Activated B cell treated with CpG ODN at 0.5 μM for 24 hours (primary cell): ENCODE measurements at places on chromosomes 2 and 18.

- no peak for DNase-seq
These were observed 173.7 kb downstream of the CELF4 start for GRCh38 chr18:37391698-37392548.

DNA sequence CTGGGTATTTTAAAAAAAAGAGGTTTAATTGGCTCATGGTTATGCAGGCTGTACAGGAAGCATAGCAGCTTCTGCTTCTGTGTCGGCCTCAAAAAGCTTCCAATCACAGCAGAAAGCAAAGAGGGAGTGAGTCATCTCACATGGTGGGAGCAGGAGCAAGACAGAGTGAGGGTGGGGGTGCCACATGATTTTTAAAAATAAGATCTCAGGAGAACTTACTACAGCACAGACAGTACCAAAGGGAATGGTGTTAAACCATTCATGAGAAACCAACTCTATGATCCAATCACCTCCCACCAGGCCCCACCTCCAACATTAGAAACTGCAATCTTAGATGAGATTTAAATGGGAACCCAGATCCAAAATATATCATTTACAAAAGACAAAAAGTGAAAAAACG is 14.6 kb downstream of the ZNF519 start:
- no peak for DNase-seq

DNA sequence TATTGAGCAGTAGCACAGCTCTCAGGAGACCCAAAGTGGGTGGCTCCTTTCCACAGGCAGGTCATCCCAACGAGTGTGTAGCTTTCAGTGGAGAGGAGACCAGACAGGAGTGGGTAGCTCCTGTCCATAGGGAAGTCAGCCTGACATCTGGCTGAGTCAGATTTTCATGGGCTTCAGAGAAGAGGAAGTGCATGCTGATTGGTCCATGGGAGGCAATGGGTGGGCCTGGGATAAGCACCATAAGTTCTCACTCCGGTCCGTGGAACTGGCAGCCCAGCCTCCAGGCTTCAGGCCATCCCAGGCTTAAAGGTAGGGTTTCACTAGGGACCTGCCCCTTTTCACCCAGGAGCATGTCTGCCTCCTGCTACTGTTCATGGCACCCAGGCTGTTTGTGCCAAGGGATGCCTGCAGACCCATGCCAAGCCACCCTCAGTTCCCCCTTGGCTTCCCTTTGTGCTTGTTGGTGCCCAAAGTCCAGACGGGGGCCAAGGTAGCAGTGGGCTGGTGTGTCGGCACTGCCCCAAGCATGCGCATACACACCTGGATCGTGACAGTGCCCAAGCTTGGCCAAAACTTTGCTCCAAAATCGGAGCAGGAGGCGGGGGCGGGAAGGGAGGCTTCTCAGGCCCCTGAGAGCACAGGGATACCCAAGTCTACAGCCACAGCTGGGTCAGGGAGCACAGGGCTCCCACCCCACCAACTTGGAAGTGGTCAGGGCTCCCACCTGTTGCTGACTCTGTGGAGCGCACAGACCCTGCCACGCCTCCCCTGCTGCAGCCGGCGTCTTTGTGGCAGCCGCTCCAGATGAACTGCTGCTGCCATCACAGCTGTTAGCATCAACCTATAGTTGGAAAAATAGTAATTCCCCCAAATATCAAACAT is 26.4 kb downstream of the MARCHF7 start:
- no peak for DNase-seq

- DNase-seq, result no peak
These were observed 501.2 kb upstream of the LRRTM4 start for GRCh38 chr2:78023356-78023755.

GRCh38 chr2:235291461-235291860 is 202.4 kb upstream of the AGAP1 start:
- DNase-seq, result no peak

GRCh38 chr2:138841459-138841858 is 61.3 kb upstream of the NXPH2 start:
- no peak for DNase-seq

GRCh38 chr2:133200684-133201421 is 367.4 kb downstream of the NCKAP5 start:
- DNase-seq, result no peak
